Fibroblast of skin of back (primary cell): ENCODE measurements at places on chromosomes 11 and 22.

DNA sequence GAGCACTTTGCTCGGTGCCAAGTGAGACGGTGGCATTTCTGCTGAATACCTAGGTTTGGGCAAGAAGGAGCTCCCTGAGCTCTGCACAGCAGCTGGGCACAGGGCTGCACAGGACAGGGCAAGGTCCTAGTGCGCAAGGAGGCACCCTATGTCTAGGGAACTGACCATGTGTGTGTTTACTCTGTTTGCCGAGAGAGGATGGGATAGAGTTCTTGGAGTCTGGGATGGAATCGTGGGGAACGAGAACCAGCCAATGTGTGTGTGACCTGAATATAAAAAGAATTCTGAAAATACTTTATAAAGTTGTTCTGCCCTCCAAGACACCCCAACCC is 179.5 kb upstream of the NECTIN1 start:
- no peak for DNase-seq

DNA sequence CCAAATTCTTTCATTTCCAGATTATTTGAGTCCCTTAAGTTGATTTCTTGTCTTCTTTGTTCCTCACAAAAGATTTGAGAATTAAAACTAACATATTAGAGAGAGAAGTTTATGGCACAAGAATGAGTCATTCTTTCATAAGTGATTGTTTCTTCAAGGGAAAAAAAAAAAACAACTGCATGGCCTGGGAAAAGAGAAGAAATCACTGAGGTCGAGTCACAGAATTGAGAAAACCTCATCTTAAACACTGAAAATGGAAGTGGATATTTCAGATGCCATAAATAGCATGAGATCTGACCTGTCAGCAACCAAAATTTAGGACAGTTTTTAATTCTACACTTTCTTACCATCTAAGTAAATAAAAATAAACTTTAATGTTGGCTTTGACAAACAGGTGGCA is 87.2 kb downstream of the CWF19L2 start:
- peak; percentile 63 for DNase-seq

DNA sequence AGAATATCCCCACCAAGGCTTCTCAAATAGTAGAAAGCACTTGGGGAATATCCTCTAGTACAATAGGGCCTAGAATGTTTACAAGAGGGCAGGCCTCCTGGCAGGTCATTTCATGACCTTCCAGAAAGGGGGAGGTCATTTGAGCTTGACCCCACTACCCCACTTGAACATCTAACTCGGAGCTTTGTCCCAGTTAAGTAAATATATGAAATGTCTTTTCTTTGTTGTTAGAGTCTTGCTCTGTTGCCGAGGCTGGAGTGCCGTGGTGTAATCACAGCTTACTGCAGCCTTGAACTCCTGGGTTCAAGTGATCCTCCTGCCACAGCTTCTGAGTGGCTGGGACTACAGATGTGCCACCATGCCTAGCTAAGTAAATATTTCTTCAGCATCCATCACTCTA is 108.4 kb downstream of the ABTB2 start:
- no peak for DNase-seq

DNA sequence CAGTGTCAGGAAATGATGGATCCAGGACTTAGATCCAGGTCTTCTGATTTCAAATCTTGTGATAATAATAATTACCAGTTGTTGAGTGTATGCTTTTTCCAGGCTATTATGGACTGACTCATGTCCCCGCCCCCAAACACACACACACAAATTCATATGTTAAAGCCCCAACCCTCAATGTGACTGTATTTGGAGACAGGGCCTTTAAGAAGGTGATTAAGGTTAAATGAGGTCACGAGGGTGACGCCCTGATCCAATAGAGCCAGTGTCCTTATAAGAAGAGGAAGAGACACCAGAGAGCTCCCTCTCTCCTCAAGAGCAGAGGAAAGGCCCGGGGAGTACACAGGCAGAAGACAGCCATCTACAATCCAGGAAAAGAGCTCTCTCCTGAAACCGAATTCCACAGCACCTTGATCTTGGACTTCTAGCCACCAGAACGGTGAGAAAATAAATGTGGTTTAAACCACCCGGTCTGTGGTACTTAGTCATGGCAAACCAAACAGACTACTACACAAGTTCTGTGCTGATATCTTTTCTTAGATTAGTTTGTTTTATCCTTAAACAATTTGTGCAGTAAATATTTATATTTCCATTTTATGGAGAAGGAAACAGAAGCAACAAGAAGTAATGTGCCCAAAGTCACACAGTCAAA is 8.2 kb downstream of the TMPRSS5 start:
- DNase-seq, result no peak

DNA sequence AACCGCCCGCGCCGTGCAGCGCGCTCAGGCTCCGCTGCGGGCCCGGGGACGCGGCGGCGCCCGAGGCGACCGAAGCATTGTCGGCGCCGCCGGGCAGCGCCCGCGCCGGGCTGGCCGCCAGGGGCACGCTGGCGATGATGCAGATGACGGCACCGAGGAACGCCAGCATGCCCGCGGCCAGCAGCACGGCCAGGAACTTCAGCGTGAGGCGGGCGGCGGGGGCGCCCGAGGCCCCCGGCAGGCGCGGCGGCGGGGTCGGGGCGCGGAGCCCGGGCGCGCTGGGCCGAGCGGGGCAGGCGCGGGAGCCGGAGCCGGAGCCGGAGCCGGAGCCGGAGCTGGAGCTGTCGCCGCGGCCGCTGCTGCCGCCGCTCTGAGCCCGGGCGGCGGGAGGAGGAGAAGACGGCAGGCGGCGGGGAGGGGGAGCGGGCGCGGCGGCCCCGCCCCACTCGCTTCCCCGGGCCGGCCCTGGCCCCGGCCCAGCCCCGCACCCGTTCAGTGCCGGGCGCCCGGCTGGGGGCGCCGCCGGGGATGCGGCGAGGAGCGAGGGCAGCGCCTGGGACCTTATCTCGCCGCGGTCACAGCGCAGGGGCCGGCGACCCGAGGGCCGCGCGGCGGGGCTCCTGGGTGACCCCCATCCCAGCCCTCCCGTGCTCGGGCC is at the start of gene NPTXR:
Gene NPTXR (minus strand): TSS at position 372 of the 658 bp plus-strand sequence.
- peak; percentile 60 for DNase-seq

DNA sequence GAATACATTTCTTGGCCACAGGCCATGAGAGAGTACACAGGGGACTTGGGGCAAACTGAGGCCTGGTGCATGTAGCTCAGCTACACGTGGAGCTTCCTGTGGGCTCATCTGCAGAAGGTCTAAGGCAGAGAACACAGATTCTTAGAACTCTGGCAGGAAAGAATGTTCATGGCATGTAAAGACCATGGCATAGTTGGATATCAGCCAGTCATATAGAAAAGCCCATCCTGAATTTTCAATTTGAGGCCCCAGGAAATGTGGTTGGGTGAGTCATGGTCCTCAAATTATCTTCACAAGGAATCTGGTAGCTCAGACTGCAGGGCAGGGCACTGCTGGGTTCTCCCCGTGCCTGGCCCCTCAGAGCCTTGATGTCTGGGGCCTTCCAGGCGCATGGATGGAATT is 13.7 kb upstream of the ST3GAL4 start:
- DNase-seq, result peak; percentile 98

GRCh38 chr11:127651888-127652221 is 651.3 kb upstream of the KIRREL3 start:
- peak; percentile 29 for DNase-seq

GRCh38 chr22:38035530-38035885 is 21.7 kb upstream of the PICK1 start:
- DNase-seq, result no peak

- DNase-seq, result no peak
Observed at GRCh38 chr11:118295199-118295598, 9.3 kb upstream of the CD3E start.

- DNase-seq, result no peak
Observed at GRCh38 chr11:131724436-131724975, 354.1 kb downstream of the NTM start.

DNA sequence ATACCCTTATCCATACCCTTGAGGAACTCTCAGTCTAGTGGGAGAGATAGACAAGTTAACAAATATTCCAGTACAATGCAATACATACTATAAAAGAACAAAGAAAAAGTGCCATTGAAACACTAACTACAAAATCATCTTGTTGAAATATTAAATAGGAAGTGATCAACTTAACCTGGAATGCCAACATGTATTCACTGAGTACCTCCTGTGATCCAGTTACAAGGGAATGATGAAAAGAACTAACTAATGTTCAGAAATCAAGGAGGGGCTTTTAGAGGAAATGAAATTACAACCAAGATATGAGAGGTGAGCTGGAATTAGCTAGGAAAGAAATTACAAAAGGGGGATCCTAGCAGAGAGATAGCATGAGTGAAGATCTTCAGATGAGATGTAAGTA is 6.2 kb upstream of the FIBIN start:
- DNase-seq, result no peak

DNA sequence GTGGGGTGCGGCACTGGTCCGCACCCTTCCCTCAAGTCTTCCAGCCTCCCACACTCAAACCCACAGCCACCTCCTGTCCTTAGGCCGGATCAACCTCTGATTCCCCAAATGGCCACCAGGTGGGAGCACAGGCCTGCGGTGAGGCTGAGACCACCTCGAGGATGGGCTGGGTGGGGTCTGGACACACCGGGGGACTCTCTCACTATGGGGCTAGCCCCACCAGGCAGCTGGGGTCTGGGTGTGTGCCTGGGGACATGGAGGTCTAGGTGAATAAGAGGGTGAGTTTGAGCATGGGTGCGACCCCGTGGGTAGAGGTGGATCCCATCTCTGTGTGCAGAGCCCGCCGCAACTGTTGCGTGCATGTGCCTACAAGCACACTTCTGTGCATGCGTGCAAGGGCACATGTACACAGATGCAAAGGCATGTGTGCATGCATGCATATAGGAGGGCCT is 32.6 kb downstream of the MYO18B start:
- DNase-seq, result no peak

DNA sequence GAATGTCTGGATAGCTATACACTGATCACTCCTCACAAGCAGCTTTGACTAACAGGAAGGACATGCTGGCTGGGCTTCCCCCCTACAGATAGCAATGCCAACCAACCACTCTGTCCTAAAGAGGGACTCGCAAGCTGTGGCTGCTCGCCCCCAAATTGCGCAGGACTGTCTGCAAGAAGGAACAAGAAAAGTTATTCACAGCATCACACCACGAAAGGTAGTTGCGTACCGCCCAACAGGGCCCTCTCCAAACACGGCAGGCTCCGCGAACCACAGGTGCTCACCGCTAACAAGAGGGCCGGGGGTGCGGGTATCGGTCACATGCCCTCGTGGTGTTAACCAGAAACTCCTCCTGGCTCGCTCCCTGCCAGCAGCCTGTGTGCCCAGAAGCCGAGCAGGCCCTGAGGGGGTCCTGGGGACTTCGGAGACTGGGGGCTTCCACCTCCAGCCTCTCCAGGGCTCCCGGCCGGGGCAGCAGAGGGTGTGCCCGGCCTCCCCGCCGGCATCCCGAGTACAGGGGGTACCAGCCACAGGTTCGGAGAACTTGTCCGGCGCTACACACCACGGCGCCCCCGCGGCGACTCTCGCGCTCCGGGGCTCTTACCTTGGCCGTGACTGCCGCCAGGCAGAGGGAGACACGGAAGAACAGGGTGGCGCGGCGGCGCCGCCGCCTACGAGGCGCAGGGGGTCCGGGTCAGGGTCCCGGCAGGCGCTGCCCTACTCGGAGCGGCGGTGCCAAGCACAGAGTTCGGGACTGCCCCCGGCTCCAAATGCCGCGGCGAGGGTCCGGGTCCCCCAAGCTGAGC is 682 bp downstream of the LARGE1 start:
- peak; percentile 60 for DNase-seq

DNA sequence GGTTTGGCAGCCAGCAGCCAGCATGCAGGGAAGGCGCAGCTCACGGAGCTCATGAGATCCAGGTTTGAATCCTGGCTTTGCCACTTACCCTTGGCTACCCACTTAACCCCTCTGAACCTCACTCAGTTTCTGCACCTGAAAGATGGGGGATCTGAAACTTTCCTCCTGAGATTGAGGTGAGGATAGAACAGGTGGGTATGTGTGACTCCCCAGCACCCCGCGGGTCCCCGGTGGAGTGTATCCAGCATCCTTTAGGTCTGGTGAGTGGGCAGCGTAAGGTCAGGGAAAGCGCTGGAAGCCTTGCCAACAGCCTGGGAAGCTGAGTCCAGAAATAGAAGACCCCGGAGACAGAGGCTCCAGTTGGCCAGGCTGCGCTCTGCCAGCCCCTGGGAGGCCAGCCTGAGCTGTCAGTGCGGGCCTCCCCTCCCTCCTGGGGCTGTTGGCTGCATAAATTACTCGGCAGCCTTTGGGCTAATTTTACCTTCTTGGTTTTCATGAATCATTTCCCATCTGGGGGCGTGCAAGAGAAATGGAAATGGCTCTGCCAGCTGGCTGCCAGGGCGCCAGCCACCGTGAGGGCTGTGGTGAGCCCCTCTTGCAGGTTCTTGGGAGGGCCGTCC is 17.6 kb downstream of the PRDM11 start:
- no peak for DNase-seq

DNA sequence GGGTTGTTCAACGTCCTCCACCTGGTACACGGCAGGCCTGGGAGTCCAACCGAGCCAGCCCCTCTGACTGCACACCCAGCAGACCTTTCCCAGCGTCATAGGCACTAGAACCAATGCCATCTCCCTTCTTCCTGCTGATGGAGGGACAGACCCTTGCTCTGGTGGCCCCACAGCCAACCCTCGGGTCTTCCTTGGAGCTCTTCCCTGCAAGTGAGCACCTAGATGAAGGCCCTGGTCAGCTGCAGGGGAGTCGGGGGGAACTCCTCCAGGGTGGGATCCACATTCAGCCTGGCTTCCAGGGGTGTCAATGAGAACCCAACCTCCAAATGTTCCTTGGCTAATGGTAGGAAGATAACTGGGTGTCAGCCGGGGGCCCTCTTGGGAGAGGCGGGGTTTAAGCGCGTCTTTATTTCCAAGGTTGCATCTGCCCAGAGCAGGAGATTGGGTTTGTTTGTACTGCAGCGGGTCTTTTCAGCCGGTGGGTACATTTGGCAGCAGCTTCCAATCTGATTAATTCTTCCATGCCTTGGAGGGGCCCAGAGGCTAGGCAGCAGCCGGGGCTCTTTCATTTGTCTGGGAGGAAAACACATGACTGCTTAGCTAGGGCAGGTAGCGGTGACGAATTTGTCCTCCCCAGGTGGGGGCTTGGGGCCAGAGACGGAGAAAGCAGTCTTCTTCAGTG is 56.0 kb upstream of the SHISAL1 start:
- no peak for DNase-seq

DNA sequence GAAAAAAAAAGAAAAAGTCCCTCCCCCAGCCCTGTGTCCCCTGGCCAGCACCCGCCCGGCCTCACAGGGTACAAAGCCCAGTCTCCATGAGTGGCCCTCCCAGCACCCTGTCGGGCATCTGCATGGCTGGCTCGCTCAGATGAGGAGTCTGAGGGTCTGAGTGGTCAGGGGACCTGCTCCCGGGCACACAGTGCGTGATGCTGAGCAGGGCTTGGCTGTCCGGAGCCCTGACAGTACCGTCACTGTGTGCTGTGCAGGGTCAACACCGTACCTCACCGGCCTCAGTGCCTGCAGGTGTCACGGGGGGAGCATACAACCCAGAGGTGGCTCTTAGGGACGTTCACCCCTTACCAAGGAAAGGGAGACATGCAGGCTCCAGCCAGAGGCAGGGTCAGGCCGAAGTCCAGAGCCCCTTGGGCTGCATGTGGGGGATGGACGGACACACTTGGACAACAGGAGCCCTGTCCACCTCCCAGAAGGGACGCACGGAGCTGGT is 3.6 kb upstream of the PLXNB2 start:
- no peak for DNase-seq
